Breast epithelium (tissue), 4 donors: ENCODE measurements at places on chromosomes 5 and 9.

DNA sequence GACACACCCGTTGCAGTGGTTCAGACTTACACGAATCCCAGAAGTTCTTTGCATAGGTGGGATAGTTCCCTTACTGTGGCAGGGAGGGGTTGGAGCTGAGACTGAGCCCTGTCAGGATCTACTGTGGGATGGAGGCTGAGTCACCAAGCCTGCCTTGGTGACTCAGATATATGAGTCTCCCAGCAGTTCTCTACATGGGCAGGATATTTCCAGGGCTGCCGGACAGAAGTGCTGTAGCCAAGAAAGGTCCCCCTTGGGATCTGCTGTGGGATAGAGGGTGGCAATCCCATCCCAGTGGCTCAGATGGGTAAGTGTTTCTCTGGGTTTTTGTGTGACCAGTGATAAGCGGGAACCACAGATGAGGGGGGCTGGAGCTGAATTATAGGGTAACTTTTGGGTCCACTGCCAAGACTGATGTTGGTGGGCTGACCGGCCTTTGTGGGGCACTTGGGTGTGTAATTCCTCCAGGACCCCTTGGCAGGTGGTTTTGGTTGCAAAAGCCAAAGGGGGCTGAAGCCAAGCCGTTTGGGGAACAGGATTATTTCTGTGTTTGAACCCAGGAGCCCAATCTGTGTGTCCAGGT lies 18.7 kb downstream of the XRCC4 start:
- DNase-seq = no peak

GRCh38 chr5:143557061-143557818 lies 153.8 kb upstream of the NR3C1 start:
- no peak for DNase-seq

- no peak for DNase-seq
Measured at GRCh38 chr5:571791-572190, 40.3 kb upstream of the CEP72 start.

GRCh38 chr5:148398698-148399121 lies 15.0 kb downstream of the FBXO38 start:
- DNase-seq = no peak
